ENCODE measurements at places on chromosomes 6 and 20. TPM values are rescaled to one million over a fixed set of nuclear protein-coding genes. Genes with fewer than 3 reads are reported as not detected.

DNA sequence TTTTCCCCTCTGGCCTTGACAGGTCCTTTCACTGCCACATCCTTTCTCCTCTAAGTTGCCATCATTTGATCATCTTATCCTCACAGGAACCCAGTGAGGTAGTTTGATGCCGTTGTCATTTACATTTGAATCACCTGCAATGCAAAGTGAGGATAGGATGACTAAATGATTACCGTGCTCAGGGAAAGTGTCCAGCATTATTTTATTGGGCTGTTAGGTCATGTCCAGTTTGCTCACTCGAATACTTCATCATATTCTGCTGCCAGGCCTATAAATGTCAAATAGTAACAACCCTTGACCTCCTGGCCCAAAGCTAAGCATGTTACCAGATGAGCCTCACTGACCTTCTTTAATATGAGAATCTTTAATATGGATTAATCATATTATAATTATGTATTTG is 1068.7 kb upstream of the FLRT3 start:
- DNase-seq, result no peak

- no peak for DNase-seq
These were observed 168.0 kb downstream of the HDGFL1 start for GRCh38 chr6:22737331-22737730.

GRCh38 chr6:160462551-160463109 is 114.5 kb downstream of the SLC22A3 start:
- peak; percentile 87 for DNase-seq

The APOBEC2 gene
- not detected for total RNA-seq

Measured in natural killer cell treated with Interleukin-12 subunit alpha and Interleukin-12 subunit beta and Interleukin-15 and Interleukin-18, amount 100 ng/mL, for 72 hours (primary cell).